ENCODE measurements at places on chromosomes 2 and 18.

GRCh38 chr2:217902379-217903141, 100.2 kb downstream of the TNS1 start:
- peak; percentile 87 for DNase-seq

DNA sequence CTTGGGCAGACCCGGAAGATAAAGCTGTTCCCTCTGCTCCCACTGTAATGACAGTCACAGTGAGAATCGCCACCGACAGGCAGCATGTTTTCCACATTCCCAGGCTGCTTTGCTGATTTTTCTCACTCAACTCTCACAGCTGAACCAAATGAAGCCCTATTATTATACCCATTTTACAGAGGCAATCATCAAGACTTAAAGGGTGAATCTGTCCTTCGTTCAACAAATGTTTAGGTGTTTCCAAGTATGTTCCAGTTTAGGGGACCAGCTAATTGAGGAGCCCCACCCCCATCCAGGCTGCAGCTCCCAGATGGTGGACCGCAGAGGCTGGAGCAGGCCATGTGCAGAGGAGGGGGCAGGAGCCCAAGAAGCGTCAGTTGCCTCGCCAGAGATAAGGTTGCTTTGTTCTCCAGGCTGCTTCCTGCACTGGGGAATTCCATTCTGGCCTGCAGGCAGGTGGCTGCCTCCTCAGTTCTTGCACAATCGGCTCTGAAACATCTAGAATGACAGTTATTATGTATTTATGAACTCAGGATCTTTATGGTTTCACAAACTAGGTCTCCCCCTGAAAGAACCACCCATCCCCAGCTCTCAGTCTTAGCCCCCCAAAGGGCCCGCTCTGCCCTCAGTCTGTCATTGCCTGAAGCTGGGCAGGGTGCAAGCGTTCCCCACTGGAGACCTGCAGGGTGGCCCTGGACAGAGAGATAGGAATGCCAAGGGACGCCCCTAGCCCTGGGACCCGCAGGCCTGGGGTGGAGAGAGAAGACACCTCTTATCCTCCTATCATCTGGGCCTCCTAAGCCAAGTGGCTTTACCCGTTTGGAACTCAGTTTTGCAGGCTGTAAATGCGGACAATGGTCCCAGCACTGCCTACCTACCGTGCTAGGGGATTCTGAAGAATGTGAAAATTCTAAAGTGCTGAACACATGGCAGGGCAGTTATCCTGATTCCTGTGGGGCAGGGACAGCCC, 49.1 kb upstream of the MYCN start:
- DNase-seq = no peak

- no peak for DNase-seq
Measured at GRCh38 chr2:10342245-10342951, 39.7 kb downstream of the HPCAL1 start.

DNA sequence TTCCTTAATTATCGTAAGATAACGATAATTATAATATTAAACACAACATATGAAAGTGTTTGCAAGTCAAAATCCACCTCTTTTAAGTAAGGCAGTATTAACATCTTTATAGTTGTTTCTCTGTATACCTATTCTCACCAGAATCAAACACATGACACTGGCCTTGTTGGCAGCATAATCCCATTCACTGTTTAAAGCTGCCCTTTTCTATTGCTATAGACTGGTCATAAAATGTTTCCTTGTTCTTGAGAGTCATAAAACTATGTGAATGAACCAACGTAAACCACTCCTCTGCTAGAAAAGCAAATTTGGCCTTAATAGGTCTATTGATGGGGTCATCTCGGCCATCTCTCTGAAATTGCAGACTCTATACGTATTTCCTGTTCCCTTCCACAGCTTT, 293.1 kb downstream of the SLC8A1 start:
- DNase-seq = no peak

DNA sequence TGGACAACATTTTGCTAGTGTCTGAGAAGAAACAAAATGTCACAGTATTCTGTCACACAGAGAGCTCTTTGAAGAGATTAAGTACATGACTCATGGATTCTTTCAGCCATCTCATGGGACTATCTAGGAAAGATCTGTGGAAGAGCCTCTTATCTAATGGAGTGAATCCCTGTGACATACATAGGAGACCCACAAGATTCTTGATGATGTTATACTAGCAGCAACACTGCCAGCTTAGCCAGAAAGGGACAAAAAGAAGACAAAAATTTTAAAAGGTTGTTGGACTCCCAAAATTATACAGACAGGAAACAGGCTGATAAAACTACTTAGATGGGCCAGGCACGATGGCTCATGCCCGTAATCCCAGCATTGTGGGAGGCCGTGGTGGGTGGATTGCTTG, 143.3 kb upstream of the MGAT5 start:
- DNase-seq = no peak

GRCh38 chr2:205914213-205915129, 171.5 kb downstream of the INO80D start:
- no peak for DNase-seq

- no peak for DNase-seq
Measured at GRCh38 chr2:206028101-206028500, 57.9 kb downstream of the INO80D start.

GRCh38 chr2:10546975-10547391, 98.9 kb upstream of the ODC1 start:
- no peak for DNase-seq

DNA sequence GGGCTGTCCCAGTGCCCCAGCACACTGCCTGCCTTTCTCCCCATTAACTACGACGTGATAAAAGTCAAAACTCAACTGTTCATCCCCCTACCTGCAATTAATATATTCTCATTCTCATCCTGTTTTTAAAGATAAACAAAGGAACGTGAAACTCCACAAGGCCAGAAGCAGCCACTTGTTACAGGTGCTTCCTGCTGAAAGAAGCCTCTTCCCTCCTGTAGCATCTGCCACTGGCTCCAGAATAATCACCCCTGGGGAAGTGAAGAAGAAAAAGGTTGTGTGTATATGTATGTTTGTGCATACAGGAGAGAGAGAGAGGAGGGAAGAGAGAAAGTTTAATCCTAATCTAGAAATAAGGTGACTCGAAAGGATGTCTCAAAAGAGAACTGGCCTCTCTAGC, 27.1 kb downstream of the KIAA2012 start:
- no peak for DNase-seq

DNA sequence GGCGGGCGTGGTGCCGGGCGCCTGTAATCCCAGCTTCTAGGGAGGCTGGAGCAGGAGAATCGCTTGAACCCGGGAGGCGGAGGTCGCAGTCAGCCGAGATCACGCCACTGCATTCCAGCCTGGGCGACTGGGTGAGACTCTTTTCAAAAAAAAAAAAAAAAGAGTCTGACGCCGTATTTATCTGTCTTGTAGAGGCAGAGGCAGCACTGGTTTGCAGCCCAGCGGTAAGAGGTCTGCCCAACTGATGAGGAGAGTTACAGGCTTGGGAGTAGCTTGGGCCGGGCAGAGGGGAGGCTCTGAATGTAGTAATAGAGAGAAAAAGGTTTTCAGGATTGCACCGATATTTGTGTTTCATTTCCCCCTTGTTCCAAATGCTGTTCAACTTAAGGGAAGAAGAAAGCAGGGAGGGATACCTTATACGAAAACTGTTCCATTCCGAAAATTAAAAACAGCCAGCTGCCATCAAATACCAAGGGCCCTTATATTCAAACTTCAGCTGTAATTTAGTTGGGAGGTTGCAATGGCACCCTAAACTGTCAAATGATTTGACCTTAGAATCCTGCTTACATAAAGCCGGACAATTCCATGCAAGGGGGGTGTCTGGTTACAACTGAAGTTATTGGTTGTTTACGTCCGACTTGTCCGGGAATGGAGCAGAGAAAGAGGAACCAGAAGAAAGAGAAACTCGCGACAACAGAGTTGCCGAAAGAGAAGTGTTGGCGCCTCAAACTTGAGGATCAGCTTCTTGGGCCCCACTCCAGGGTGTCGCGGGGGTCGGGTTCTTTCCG, 9.2 kb upstream of the SP9 start:
- no peak for DNase-seq

GRCh38 chr2:45435316-45435715, 175.8 kb downstream of the SRBD1 start:
- no peak for DNase-seq

- no peak for DNase-seq
Measured at GRCh38 chr18:61820882-61821281, 71.9 kb downstream of the RNF152 start.

- no peak for DNase-seq
Measured at GRCh38 chr2:23320058-23320457, 64.9 kb upstream of the KLHL29 start.

GRCh38 chr2:100818606-100819369, 1.2 kb upstream of the NPAS2 start:
- peak; percentile 38 for DNase-seq

DNA sequence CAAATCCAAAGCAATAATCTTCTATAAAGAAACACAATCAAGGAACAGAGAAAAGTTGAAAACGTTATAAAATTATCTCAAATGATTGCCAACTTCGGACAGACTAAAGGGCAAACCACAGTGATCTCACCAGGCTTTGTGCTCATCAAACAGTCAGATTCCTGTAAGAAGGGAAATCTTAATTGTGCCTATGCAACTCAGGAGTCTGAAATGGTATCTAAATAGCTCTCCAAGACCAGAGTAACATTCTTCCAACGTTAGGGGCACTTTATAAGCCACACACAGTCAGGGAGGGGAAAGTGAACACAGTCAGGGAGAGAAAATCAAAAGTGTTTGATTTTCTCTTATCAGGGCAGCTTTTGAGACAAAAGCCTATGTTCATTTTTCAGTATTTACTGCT, 29.4 kb downstream of the PLEKHM3 start:
- no peak for DNase-seq

DNA sequence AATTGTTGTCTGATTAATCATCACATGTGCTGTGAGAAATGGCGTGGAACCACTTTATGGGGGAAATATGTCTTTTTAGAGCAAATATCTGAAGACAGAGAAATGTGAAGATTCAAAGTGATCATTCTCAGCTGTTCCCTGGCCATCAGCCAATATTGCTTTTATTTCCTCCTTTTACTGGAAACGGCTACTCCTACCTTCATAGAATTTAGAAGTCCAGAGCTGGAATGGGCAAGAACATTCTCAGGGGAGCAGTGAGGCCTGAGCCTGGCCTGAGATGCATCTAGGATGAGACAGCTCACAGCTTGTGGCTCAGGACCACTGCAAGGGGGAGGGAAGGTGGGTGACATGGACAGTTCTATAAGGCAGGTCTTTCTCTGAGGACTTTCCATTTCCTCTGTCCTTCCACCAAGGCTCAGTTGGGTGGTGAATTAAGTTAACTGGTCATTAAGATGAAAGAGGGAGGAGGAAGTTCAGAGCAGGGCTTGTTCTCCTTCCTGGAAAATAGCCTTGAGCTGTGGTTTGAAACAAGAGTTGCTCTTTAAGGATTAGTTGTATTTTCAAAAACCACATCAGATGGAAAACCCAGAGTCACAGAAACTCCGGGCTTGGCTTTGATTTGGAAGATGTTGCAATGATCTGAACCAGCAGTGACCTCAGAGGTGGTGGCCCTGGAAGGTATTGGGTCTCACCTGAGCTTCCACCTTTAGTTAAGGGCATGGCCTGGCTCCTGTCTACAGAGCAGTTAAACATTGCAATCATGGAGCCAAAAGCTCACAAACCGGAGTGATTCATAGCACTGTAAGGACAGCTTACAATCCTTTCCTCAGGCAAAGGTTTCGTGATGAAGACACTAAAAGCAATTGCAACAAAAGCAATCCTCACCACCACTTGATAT, 144.3 kb downstream of the VAPA start:
- DNase-seq = no peak

- DNase-seq = no peak
Measured at GRCh38 chr2:56505885-56506284, 322.1 kb downstream of the CCDC85A start.

DNA sequence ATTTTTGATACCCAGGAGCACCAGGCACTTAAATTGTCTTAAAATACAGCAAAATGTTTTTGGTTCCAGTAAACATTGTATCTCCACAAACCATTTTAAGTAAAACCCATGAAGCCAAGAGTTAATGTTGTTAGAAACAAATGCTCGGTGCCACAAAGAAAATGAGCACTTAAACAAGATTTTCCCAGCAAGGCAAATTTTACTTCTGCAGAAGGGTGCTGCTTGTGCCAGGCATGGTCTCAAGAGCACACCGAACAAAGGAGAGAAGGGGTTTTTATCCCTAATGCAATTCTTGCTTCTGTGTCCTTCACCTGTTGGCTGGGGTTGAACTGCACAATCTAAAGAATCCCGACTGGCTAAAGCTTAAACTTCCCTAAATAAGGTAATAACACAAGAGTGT, 286.7 kb downstream of the ADCYAP1 start:
- DNase-seq = no peak

- no peak for DNase-seq
Measured at GRCh38 chr2:147649998-147650397, 194.8 kb upstream of the ACVR2A start.

DNA sequence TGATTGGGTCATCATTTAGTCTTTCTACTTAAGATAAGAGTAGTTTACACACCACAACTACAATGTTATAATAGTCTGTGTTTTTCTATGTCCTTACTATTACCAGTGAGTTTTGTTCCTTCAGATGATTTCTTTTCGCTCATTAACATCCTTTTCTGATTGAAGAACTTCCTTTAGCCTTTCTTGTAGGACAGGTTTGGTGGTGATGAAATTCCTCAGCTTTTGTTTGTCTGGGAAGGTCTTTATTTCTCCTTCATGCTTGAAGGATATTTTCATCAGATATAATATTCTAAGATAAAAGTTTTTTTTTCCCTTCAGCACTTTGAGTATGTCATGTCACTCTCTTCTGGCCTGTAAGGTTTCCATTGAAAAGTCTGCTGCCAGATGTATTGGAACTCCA, 38.0 kb upstream of the SLC16A14 start:
- no peak for DNase-seq

GRCh38 chr2:40434731-40435271, 17.1 kb downstream of the SLC8A1 start:
- no peak for DNase-seq

- DNase-seq = no peak
Measured at GRCh38 chr2:240528406-240529040, 29.3 kb downstream of the ANKMY1 start.

GRCh38 chr2:3445891-3446290, 66.4 kb downstream of the TRAPPC12 start:
- DNase-seq = no peak

DNA sequence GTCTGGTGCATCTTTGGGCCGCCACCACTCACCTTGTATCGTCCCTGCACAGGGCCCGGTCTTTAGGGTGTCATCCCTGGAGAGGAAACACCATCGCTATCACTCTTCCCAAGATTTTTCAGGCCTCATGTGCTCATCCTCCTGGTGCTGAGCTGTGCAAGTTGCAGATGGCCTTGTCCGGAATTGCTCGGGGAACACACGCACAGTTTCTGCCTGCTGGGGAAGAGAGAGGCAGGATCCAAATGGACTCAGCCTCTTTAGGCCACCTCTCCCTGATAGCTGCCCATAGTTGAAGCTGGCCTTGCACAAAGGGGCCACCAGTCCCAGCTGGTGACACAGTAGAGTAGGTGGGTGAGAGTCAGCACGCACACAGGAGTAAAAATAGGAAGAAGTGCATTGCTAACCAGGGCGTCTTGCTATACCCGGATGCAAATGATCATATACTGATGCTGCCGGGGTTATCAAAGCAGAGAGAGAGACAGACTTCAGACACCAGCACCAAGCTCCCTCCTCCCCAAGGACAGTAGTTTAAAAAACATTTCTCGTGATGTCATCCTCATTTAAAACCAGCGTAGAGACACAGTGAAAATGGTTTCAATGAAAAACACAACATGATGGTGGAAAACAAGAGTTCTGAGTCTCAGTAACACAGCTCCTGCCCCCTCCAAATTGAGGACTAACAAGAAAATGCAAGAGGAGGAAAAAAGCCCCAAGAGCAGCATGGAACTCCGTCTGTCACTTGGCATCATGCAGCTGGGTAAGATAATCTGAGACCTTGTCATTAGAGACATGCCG, 147.5 kb upstream of the NCK2 start:
- no peak for DNase-seq

- no peak for DNase-seq
Measured at GRCh38 chr18:21242780-21243401, 859 bp downstream of the GREB1L start.

All from posterior cingulate gyrus (tissue), 11 donors.